ENCODE measurements at places on chromosomes 6 and 20.

DNA sequence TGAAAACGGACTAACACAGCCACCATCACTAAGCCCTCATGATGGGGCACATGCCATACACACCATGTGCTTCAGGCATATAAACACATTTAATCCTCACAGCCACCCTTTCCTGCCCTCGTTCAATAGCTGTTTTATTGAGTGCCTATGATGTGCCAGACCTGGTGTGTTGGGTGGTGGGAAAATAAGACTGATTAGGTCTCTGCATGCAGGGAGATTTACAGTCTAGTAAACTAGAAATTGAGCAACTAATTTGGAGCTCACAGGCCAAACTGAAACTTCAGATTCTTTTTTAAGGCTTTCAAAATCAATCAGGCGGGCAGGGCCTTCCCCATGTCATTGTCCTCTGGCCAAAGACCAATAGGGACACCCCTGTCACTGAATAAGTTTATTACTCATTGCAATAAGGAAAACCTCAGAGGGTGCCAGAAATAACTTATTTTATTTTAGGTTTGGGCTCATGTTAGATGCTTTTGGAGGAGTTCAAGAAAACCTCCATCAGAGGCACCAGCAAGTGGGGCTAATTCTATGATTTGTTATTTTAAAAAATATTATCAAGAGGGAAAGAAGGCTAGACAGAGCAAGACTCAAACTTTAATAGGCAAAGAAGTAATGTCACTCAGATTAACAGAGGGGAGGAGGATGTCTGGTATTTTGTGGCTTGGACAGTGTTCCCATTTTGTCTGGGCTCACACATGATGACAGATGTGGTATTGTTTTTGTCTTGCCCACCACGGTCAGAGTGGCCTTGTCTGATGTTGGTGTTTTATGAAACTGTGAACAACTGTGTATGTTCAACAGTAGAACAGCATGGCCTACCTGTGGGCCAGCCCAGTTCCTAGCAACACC is 12.0 kb downstream of the ZFP64 start:
- peak; percentile 7 for DNase-seq

DNA sequence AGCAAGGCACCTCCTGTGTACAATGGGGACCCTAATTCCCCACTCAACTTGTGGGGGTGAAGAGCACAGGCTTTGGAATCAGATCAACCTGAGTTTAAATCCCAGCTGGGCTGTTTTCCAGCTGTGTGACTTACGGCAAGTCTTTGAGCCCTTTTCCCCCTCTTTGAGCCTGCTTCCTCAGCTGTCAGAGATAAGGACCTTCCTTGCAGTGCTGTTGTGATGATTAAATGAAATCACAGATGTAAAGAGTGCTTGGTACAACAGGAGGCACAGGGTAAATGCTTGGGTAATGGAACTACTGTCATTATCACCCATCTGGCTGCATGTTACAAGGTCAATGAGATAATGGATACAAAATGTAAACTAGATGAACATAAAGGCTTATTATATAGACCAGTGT is 3.2 kb downstream of the SNX21 start:
- no peak for DNase-seq

DNA sequence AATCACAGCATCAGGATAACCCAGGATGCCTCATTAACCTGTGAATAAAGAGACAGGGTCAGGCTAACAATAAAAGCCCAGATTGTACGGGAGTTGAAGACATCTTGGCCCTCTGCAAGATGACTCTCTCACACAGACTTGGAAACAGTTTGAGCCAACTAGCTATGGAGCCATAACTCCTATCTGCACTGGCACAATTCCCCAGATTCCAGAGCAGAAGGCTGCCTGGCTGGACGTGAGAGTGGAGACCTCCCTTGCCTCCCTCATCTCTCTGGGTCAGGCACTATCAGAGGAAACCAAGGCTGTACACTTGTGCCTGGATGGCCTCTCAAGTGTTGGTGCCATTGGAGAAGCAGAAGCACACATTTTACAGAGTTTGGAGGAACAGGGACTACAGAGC is 312.6 kb downstream of the THBS2 start:
- DNase-seq: no peak

GRCh38 chr6:41731561-41732086 is 3.8 kb downstream of the TFEB start:
- no peak for DNase-seq

GRCh38 chr20:58568483-58569240 is 53.5 kb upstream of the APCDD1L start:
- DNase-seq: no peak

GRCh38 chr6:118179048-118179447 is 272.0 kb downstream of the SLC35F1 start:
- no peak for DNase-seq

Data from stimulated activated CD4-positive, alpha-beta T cell treated with anti-CD3 and anti-CD28 coated beads, Interleukin-2, amount 100 ng/mL, for 48 hours (primary cell).